ENCODE measurements at places on chromosomes 4 and X.

- DNase-seq, result no peak
Measured at GRCh38 chr4:6539009-6539764, 35.8 kb upstream of the MAN2B2 start.

DNA sequence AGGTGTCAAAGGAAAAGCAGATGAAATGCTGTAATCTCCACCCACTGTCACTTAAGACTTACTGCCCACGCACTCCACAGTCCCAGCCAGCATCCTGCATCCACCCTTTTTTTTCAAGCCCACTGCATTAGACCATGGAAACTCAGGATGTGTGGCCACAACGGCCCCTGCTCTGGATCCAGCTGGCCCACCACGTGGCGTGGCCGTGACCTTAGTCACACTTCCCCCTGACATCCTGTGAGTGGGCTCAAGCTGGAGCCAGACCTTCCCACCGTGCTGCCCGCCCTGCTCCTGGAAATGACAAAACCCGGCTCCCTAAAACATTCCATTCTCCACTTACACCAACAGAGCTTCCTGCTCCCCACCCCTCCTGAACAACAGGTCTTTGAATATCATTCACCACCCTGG, 588.3 kb upstream of the DIPK2B start:
- DNase-seq, result no peak

GRCh38 chrX:129706400-129707072, 32.2 kb upstream of the XPNPEP2 start:
- DNase-seq, result no peak

DNA sequence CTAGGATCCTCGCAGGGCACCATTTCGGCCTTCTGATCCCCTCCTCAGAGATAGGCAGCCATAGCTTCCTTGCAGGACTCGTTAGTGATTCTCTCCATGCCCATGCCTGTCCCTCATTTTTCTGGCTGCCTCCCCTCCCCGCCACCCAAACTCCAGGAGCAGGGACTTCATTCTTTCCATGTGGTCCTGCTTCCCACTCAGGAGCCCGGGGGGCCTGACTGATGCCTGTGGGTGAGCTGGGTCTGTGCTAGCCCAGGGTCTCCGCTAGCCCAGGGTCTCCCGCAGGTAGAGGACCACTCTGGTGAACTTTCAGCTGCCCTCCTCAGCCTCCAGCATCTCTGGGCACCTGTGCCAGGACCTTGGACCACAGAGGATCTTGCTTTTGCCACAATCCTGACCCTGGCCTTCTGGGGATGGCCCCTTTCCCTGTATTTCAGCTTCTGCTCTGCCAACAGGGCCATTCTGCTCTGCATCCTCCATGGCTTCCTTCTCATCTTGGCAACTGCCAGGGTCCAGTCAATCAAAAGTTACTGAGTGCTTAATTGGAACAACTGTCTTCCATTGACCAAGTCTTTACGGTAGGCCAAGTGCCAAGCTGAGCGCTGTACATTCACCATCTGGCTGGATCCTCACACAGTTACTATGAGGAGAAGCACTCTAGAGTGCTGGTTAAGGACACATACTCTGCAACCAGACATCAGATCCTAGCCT, 152.2 kb downstream of the EFNB1 start:
- no peak for DNase-seq

GRCh38 chr4:142697320-142697719, 148.8 kb downstream of the INPP4B start:
- no peak for DNase-seq

DNA sequence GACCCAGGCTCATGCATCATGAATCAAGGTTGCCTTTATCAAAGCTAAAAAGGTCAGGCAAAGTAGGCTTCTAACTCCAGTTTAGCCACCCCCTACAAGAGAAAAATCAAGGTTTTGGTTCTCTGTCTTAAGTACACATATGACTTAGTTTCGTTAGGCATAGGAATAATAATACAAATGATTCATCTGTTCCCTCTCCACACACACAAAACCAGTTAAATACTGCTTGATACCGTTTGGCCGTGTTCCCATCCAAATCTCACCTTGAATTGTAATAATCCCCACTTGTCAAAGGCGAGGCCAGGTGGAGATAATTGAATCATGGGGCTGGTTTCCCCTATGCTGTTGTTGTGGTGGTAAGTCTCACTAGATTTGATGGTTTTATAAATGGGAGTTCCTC, 226.2 kb downstream of the HS6ST2 start:
- no peak for DNase-seq

GRCh38 chr4:26137288-26137687, 183.5 kb upstream of the RBPJ start:
- DNase-seq, result no peak

GRCh38 chr4:28462766-28463700, 1602.4 kb downstream of the STIM2 start:
- DNase-seq, result no peak

- no peak for DNase-seq
Measured at GRCh38 chrX:38452603-38453002, 100.2 kb downstream of the OTC start.
